ENCODE measurements at places on chromosomes 5 and 9. TPM values are rescaled to one million over a fixed set of nuclear protein-coding genes. Genes with fewer than 3 reads are reported as not detected.

GRCh38 chr5:121979691-121980090 is 17.9 kb downstream of the SRFBP1 start:
- no peak for DNase-seq

GRCh38 chr9:131942146-131942720 is 137.4 kb downstream of the MED27 start:
- DNase-seq = no peak

DNA sequence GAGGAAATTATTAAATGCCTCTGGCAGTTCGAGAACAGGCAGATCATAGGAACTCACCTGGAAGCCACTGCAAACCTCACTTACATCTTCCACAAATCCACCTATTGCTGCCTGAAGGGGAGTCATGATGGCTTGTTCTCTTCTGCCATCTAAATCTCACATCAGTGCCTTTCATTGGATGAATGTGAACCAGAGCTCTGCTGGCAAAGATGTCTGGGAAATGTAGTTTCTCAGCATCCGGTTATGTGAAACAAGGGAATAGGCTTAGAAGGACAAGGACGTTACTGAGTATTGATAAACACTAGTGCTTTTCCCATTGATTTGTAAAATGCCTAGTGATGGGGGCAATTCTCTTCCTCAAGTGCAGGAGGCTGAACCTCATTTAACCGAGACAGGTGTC is 483.3 kb downstream of the ARHGEF28 start:
- DNase-seq = no peak

The PCDHAC2 gene
- not detected for total RNA-seq

The TAF11L10 gene
- total RNA-seq = not detected

Data from B cell (primary cell).